ENCODE measurements at places on chromosomes 6 and 20.

DNA sequence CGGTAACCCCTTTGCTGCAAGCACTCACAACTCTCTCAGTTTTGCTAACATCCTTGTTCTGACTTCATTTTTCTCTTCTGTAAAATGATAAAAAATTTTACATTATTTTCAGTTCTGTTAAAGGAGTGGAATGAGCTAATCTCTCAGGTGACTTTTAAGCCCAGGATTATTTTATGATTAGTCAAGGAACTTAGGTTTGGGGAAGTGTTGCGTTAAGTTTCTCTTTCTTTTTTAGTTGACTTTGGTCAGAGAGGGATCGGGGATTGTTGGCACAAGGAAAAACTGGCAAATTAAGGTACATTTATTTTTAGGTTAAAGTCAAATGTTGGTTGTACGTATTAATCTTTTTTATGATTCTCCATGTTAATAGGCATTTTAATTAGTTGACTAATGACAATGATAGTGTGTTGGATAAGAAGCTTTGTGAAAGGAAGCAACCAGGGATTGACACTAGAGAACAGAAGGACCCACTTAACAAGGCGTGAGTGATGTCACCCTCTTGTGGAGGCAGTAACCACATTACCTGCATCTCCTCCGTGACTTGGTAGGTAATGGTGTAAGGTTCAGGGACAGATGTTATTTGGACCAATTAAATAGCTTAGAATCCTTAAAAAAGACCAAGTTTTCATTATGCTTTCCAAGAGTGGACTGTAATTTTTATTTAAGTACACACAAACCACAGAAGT is 31.6 kb downstream of the CD83 start:
- no peak for DNase-seq

DNA sequence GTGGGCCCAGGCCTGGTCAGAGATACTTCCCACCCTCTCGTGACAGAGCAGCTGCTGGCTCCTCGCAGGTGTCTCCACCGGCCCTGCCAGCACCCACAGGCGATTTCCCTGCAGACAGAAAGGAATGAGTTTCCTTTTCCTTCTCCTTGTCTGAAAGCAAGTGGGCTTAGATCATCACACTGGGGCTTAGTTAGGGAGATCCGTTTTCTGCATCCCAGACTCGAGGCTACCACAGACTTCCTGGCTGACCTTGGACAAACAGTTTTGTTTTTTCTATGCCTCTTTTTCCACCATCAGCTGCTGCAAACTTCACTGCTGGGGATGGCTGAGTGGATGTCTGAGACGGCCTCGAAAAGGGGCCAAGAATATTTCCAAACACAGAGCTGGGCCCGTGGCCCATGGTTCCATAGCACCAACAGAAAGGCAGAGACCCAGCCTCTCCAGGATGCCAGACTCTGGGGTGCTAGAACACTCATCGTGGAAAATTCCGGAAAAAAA is 86.5 kb downstream of the BANF2 start:
- DNase-seq: no peak

- DNase-seq: no peak
Observed at GRCh38 chr6:100283285-100283684, 181.4 kb downstream of the SIM1 start.

DNA sequence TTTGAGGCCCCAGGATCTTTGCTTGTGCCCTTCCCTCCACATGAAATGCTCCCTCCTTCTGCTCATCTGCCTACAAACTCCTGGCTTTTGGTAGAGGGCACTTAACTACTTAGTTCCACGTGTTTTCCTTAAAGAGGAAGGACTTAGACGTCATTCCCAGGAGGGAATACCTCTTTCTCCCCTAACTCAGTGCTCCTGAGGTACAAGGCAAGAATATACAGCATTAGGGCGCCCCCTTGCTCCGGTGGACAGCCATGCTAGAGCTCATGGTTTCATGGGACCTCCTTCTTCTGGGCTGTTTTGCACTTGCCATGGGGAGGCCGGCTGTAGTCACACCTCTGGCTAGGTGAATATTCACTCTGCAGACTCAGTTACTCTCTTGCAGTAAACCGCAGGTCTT is 93.8 kb upstream of the LY86 start:
- no peak for DNase-seq

GRCh38 chr6:151553416-151554165 is 59.8 kb downstream of the CCDC170 start:
- no peak for DNase-seq

- DNase-seq: no peak
Observed at GRCh38 chr6:105646391-105646867, 243.5 kb upstream of the PREP start.

GRCh38 chr6:138722425-138723371 is 50.9 kb upstream of the CCDC28A start:
- DNase-seq: no peak

DNA sequence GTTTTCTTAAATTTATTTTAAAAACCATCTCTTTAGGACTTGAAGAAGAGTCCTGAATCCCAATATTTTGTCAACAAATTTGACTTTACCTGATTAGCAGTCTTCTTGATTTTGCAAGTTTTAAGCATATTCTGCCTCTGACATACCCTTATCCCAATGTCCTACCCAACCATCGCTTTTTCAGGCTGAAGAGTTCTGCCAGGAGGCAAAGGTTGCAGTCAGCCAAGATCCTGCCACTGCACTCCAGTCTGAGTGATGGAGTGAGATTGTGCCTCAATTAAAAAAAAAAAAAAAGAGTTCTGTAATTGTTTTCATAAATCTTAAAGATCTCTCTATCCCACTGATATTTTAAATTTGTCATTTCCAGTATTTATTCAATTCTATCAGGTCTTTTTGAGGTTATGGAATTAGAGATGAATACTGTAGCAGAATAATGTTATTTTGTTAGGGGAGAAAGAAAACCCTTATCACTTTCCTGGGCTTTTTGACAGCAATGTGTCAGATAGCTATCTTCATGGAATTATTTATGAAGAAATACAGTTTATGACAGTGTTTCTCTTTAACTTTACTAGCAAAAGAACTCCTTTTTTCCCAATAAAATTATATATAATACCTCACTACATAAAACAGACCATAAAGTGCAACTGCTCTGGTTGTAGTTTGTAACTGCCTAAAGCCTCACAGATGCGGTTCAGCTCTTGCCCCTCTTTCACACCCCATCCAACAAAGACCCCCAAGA is 78.2 kb downstream of the IBTK start:
- no peak for DNase-seq

GRCh38 chr6:153960281-153960680 is 78.8 kb upstream of the OPRM1 start:
- DNase-seq: no peak

DNA sequence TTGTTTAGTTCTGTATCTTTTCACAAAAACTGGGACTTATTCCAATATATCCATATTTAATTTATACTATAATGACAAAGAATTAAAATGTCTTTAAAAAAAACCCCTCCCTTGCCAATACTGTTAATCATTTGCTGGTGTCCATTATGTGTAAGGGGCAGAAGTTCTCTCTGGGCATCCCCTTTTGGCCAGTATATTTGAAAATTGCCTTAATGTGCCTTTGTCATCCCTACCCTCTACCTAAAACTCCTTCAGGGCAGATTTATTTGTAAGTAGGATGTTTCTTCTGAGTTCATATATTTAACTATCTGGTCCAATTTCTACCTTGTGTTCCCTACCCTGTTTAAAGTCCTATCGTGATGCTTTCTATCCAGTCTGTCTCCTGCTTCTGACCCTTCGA is 62.9 kb downstream of the ARHGAP18 start:
- DNase-seq: no peak

DNA sequence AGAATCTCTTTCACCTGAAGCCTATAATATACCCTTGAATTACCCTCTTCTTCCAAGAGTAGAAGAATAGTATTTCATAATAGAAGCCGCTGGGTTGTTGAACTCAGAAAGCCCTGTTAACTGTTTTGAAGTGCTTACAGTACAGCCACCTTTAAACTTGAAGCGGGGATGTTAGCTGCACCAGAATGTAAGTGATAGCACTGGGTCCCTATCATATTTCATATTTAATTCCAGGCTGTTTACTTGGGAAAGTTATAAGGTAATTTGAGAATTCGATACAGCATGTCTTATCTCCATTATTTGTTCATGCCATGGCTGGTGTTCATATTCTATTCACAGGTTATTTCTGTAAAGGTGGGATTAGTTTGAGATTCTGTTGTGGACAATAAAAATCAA is 63.5 kb upstream of the VSTM2L start:
- no peak for DNase-seq

DNA sequence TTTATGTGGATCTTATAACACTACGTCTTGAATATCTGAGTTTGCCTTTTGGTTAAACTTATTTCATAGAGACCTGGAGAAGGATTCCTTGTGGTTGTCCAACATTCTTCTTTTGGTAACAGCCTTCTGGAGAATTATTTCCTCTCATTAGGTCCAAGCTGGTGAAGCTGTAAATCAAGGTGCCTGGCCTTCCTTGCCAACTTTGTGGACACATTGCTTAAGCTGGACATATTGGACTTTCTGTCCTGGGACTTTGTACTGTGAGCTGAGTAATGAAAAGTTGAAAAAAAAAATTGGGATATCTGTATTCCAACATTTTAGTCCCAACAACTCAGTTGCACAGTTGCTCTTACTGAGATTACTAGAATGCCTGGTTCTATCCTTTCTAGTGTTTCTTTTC is 186.2 kb downstream of the HAO1 start:
- DNase-seq: no peak
